ENCODE measurements at places on chromosomes 3 and 15.

- no peak for DNase-seq
Observed at GRCh38 chr3:72816862-72817355, 31.3 kb downstream of the SHQ1 start.

DNA sequence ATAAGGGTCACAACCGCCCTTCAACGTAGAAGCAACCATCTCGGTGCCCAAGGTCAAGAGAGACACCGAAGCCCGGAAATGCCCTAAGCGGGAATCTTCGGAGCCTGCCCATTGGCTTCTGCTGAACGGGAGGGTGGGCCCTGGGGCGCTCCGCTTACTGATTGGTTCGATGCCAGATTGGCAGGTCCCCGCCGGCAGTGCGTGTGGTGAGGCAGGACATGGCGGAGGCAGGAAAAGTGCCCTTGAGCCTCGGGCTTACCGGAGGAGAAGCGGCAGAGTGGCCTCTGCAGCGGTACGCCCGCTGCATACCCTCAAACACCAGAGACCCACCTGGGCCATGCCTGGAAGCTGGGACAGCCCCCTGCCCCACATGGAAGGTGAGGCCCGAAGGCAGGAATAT lies at the start of gene REC114:
REC114 (plus strand) TSS at position 197 of the 400 bp plus-strand sequence; CDS start at position 219, 22 bp downstream.
- DNase-seq, result no peak

DNA sequence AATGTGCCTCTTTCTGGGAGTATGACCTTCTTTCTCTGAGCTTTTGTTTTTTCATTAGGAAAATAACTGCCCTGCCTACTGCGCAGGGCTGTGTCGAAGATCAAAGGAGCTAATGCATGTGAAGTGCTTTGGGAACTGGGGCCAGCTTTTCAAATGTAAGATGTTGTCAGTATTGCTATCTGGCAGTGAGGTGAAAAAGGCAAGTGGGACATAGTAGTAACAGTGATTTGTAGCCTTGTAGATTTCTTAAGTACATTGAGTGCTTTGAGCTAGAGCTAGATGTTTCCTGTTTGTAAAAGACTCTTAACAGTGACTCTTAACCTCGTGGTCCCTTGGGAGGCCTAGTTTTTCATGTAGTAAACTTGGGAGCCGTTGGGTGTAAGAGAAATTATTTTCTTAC lies 126.5 kb downstream of the ECT2 start:
- no peak for DNase-seq

- DNase-seq, result peak; percentile 39
Observed at GRCh38 chr3:63762934-63763550, 56.1 kb upstream of the C3orf49 start.

DNA sequence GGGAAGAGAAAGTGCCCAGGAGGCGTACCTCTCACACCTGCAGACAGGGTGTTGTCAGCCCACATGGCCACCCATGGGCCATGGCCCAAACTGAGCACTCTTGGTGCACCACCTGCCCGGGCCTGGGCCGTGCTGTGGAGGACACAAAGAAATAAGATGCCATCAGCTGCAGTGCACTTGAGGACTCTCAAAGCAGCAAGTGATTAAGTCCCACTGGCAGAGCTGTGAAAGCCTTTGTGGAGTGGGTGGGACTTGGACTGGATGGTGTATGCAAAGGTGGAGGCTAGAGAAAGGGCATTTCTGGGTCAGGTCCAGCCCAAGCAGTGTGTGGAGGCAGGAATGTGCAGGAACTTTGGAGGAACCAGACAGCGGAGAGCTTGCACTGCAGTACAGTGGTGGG lies 122.3 kb downstream of the MEGF11 start:
- DNase-seq, result no peak

DNA sequence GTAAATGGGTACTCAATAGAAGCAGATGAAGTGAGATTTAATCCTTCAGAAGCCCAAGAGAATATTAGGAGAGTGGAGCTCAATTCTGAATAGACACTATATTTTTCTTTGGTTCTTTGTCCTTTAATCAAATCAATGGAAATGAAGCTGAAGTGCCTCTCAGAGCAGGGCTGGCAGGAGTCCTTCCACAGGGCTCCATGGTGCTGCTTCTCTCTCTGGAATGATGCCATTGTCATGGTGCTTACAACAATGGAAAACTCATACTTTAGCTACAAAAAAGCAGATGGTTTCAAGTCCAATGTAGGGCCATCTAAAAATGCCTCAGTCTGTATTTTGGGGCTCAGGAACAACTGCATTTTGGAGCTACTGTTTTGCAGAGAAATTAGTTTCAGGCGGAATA lies 125.1 kb downstream of the SNRK start:
- no peak for DNase-seq

- DNase-seq, result no peak
Observed at GRCh38 chr3:101984356-101984755, 135.0 kb downstream of the NFKBIZ start.

DNA sequence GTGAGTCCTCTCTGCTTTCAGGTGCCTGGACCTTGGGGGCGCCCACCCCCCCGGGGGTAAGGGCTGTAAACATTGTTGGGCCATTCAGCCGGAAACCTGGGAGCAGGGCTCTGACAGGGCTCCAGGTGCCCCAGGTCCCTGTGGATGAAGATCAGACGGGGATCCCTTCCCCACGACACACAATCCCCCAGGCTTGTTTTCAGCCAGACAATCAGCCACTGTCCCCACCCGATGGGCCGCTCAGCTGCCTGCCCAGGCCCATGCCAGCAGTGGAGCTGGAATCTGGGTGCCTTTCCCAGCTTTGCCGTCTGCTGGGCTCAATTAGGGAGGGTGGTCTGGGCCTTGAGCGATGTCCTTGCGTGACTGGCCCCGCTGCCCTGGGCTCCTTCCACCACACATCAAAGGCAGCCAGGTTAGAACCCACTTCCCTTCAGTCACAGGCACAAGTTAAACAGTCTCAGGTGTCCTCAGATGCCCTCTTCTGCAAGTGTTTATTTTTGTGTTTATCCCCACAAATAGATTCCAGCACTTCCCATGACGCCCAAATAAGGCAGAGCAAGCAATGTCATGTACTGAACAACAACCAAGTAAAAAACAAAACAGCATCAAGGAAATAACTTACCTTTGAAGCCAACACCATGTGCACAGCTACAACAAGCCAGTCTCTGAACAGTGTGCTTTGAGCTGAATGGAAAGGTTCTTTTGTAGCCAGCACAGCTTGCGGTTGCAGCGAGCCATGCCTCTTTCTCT lies 77.0 kb upstream of the ALDH1A3 start:
- no peak for DNase-seq

DNA sequence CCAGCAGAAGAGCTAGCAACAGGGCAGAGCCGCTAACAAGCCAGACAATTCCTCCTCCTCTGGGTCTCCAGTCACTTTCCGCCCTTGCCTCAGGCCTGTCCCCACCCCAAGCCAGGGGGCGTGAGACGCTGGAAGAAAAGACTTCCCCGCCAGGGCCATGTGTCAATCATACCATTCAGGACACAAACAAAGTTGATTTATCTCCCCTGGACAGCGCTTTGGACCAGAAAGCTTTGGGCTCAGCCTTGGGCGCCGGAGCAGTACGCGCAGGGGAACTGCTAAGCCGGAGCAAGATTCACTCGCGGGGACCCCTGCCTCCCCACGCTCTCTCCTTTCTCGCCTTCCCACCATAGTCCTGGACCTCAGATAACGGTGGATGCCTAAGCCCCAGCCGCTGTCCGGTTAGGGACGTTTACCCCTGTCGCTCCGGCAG lies 479 bp downstream of the LRRC2 start:
- DNase-seq, result peak; percentile 36

DNA sequence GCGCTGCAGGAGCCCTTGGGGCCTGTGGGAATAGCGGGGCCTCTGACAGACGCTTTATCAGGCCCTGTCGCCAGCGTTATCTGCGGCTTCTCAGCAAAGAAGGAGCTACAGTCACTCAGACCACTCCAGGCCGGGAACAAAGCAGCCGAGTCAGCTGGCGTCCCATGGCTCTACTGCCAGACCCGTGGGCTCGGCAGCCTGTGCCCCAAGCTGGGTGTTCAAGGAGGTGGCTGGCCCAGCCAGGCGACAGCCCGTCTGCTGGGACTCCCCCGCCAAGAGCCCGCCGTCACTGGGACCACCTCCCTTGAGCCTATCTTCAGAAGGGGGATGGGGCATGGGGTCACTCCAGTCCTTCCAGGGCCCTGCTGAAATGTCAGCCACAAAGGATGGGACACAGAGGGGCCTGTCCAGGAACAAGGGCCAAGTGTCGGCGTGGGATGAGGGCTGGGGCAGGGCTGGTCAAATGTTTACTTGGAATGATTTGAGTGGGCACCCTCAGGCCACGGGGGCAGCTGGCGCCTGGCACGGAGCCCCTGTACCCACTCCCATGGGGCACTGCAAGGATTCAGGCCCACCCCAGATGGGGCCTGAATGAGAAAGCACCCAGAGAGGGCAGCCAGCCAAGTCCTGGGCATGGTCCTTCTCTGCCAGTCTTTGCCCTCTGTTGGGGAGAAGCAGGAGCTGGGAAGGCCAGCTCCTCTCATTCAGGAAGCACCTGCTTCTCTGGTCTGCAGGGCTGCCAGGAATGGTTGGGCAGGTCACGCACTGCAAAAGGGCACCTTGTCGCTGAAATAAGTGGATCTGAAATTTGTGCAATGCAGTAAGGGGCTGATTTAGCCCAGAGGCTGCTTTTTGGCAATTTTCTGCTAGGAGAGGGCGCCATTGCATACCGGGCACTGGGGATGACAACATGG lies 148.3 kb downstream of the SMAD6 start:
- no peak for DNase-seq

GRCh38 chr3:23748398-23749110 lies 57.2 kb upstream of the UBE2E1 start:
- DNase-seq, result peak; percentile 38

DNA sequence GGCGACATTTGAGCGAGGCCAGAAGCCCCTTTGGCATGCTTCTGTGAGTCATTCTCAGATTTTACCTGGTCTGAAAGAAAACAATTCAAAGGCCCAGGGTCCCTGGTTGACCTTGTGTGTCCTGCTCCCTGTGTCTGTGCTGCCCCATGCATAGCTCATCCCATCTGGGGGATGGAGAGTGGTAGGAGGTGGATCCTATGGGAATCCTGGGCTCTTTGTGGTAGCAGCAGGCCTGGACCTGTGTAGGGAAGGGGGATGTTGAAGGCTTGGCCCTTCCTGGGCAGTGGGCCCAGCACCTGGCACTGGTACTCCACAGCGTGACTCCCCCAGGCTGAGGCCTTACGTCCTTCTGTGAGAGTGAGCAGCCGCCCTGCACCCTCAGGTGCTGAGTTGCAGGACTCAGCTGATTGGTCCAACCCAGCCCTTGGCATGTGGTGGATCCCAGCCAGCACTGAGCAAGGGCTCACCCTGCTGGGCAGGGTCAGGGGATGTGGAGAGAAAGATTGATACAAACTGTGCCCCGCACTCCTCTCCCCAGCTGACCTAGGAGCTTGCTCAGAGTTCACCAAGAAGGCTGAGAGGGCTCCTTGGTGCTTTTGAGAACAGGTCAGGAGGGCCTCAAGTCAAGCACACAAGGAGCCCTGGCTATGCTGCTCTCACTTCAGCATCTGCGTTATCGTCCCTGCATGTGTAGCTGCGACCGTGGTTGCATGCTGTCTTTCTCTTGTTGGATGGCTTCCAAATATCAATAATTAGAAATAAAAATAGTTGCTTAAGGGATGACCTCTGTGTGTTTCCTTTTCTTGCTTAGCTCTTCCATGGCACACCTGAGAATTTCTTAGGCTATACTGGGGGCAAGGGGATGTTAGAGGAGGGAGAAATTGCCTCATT lies 21.4 kb upstream of the JMJD7 start:
- DNase-seq, result no peak

DNA sequence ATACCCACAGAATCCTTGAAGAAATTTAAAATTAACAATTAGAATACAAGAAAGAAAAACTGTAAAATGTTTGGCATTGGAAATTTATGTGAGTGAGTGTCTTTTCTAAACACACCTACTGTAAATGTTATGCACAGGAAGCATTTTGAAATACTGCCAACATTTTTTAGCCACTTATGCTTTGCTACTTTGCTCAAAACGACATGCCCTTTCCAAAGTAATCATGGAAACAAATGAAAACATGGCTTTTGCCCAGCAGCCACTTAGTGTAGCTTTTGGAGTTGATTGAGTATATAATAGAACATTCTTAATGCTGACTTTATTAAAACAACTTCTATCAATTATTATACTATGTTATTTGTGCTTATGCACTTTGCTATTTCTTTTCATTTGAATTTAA lies 823.0 kb downstream of the CADM2 start:
- no peak for DNase-seq

DNA sequence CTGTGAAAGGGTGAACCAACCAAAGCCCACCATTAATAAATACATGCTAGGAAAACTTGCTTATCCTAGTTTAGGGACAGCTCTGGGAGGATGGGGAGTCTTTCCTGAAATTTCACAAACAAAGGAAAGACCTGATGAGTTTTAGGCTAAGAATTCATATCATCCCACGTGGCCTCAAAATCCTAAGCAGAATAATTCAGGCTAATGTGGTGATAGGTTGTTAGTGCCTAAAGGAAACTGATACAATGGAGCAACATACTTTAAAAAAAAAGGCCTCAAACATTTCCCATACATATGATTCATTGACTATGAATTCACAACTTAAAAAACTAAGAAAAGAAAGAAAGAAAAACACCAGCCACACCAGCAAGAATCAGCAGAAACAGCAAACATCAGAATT lies 126.9 kb upstream of the CNTN4 start:
- DNase-seq, result no peak

GRCh38 chr3:120645083-120645845 lies 36.8 kb downstream of the HGD start:
- no peak for DNase-seq

DNA sequence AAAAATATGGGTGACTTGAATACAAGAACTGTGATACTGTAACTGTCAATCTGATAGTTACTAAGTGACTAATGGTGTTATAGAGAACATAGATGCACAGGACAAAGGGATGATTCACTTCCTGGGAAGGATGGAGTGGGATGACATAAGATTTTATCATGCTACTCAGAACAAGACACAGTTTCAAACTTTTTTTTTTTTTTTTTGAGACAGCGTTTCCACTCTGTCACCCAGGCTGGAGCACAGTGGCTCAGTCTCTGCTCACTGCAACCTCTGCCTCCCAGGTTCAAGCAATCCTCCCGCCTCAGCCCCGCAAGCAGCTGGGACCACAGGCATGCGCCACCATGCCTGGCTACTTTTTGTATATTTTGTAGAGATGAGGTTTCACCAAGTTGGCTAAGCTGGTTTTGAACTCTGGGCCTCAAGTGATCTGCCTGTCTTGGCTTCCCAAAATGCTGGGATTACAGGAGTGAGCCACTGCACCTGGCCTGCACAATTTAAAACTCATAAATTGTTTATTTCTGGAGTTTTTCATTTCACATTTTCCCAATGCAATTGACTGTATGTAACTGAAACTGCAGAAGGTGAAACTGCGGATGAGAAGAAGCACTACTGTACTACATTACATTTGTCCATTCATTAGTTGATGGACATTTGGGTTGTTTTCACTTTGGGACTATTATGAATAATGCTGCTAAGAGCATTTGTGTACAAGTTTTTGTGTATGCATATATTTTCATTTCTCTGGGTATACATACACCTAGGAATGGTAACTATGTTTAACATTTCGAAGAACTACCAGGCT lies 40.6 kb downstream of the ADIPOQ start:
- peak; percentile 24 for DNase-seq

DNA sequence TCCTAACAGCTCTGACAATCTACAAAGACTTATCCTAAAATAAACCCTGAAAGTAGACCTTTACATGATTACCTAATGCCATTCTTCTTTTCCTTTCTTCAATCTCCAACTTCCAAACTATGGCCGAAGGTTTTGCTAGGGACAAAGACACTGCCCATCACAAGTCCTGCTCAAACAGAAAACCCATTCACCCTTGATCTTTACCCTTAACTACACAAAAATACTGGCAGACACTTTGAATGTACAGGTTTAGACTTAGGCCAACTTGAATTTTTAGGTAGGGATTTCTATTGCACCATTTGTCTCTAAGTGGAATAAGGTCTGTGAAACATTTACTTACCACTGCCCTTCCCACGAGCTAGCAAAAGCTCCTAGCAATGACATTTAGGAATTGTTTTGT lies 64.6 kb downstream of the TMEM212 start:
- no peak for DNase-seq
